ENCODE measurements at places on chromosomes 5 and 9. TPM values are rescaled to one million over a fixed set of nuclear protein-coding genes. Genes with fewer than 3 reads are reported as not detected.
A peak's percentile ranks its signal among the peaks of the same experiment; 100 is the strongest.

- no peak for DNase-seq
- no peaks in the 10 kb centered on the region for H3K4me1 ChIP-seq
- no peak overlapping the region for H3K27ac ChIP-seq
- H3K4me3 ChIP-seq: no peak overlapping the region
- no peaks in the 10 kb centered on the region for H3K27me3 ChIP-seq
- no peaks in the 10 kb centered on the region for H3K36me3 ChIP-seq
Observed at GRCh38 chr5:175724314-175725275, 66.7 kb downstream of the HRH2 start.

DNA sequence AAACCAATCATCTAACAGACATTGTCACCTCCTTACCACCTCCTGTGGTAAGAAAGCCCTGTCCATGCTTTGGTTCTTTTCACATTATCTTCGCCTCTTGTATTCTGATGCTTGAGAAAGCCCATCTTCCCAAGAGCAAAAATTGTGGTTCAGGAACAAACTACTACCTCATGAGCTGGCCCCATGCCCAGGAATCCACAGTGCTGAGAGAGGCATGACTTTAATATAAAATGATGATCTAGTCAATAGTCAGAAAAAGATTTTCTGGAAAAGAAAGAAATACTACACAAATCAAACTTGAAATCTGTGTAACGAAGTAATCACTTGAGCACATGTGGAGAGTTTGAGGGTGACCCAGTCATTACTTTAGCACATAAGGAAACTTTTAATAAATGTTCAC lies 94.7 kb downstream of the FGF10 start:
- H3K4me1 ChIP-seq: no peaks in the 10 kb centered on the region
- no peaks in the 10 kb centered on the region for H3K36me3 ChIP-seq
- no peak overlapping the region for H3K27ac ChIP-seq
- no peak for DNase-seq
- H3K4me3 ChIP-seq: no peak overlapping the region

- H3K27ac ChIP-seq: no peak overlapping the region
- no peaks in the 10 kb centered on the region for H3K4me1 ChIP-seq
- DNase-seq: no peak
Observed at GRCh38 chr9:128149951-128150593, 819 bp downstream of the LCN2 start.

GRCh38 chr9:138104251-138105122 lies 226.9 kb downstream of the CACNA1B start:
- peaks cover 22% of the 10 kb centered on the region for H3K4me1 ChIP-seq
- DNase-seq: peak; percentile 53
- no peaks in the 10 kb centered on the region for H3K36me3 ChIP-seq
- H3K27ac ChIP-seq: no peak overlapping the region

DNA sequence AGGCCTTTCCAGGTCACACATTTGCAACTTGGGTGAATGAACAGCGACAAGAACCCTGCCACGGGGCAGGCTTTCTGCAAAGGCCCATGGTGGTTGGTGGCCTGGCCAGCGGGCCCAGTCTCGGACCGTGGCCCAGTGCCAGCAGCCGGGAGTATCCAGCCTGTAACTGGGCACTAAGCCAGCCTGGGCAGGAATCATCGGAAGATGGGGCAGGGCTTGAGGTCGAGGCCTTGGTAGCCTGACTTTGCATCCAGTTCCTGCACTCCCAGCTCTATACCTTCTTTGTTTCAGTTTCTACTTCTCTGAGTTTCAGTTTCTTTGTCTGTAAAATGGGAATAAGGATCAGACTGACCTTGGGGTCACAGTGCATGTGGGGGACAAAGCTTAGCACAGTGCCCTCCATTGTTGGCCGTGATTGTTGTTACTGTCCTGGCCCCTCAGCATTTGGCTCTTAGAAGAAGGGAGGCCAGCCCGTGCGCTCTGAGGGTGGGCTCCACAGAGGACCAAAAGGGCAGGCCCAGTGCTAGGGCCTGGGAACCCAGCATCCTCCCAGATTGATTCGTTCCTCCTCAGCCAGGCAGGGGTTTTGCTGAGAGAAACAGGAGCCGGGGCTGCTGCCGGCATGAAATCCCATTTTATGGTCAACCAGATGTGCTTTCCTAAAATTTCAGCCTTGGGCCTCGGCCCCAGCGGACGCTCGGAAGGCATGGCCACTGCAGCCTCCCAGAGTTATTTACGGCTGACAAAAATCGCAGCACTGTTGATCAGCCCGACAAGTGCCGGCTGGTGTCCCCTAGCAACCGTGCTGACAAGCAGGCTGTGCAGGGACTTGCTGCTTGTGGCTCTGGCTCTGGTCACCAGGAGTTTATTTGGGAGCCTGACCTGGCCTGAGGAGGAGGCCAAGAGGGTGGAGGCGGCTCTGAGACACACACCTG lies 43.6 kb downstream of the JADE2 start:
- peaks cover 10% of the 10 kb centered on the region for H3K4me1 ChIP-seq
- H3K27me3 ChIP-seq: no peaks in the 10 kb centered on the region
- H3K27ac ChIP-seq: no peak overlapping the region
- no peaks in the 10 kb centered on the region for H3K36me3 ChIP-seq
- no peak overlapping the region for H3K4me3 ChIP-seq

GRCh38 chr9:129359916-129360536 lies 182.0 kb upstream of the IER5L start:
- no peak for DNase-seq
- H3K36me3 ChIP-seq: no peaks in the 10 kb centered on the region
- H3K27ac ChIP-seq: no peak overlapping the region
- H3K4me1 ChIP-seq: peaks cover 6% of the 10 kb centered on the region
- H3K4me3 ChIP-seq: no peak overlapping the region

GRCh38 chr9:123422635-123423310 lies 66.8 kb downstream of the CRB2 start:
- H3K4me3 ChIP-seq: no peak overlapping the region
- peaks cover 46% of the 10 kb centered on the region for H3K4me1 ChIP-seq
- H3K27ac ChIP-seq: no peak overlapping the region
- no peaks in the 10 kb centered on the region for H3K27me3 ChIP-seq

DNA sequence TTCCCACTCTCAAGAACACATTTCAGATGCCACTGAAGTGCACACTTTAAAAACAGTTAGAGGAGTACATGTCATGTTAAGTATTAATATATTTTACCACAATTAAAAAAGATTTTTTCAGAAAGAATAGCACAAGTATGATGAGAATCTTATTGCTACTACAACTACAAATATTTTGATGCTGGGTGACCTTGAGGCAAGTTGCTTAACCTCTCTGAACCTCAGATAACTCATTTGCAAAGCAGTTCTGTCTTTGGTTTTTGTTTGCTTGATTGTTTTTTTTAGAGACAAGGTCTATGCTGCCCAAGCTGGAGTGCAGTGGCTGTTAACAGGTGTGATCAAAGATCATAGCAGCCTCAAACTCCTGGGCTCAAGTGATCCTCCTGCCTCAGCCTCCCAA lies 13.7 kb upstream of the EBF1 start:
- no peaks in the 10 kb centered on the region for H3K36me3 ChIP-seq
- DNase-seq: no peak
- H3K4me3 ChIP-seq: no peak overlapping the region
- H3K27me3 ChIP-seq: peaks cover 39% of the 10 kb centered on the region

DNA sequence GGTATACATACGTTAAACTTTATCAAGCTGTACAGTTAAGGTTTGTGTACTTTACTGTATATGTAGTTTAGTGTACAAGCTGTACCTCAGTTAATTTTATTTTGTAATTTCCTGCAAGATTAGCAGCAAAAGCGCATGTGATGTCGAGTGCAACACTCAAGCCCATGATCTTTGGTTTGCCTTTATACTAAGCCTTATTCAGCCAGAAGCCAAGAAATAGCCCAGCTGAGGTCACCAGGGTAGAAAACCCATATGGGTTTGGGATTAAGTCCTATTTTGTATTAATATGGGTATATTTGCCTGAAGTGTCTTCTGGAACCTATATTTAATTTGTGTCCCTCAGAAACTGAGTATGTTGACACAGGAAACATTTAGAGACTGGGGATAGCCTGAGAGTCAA lies 59.3 kb downstream of the ZFAND5 start:
- no peak overlapping the region for H3K4me3 ChIP-seq
- no peaks in the 10 kb centered on the region for H3K27me3 ChIP-seq
- H3K36me3 ChIP-seq: no peaks in the 10 kb centered on the region
- peaks cover 4% of the 10 kb centered on the region for H3K4me1 ChIP-seq
- H3K27ac ChIP-seq: no peak overlapping the region

DNA sequence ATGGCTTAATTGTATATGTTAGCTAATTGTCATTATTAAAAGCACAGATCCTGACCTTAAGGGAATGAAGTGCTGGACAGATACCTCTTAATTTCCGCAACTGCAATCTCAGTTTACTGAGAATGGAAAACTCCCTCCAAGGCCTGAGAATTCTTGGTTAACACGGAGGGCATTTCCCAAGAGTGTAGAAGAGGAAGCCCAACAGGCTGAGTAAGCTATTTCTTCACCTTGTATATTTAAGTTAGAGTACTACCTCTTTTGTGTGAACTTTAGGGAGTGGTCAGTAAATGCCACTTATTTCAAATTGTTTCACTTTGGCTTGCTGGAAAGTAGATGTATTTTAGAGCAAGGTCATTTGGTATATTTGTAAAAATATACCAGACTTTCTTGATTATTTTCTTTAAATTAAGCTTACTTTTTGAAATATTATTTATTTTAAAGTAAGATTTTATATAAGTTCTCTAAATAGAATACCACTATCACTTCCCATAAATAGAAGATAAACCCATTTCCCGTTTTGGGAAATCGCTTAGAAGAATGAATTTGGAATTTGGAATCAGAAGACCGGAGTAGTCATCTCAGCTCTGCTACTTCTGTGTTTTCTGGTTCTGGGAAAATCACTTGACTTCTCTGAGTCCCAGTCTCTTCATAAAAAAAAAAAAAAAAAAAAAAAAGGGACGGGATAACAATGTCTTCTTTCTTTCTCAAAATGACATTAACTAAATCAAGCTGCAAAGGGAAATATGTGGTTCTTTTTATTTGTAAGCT lies 26.0 kb upstream of the C9orf72 start:
- DNase-seq: no peak
- H3K27me3 ChIP-seq: no peaks in the 10 kb centered on the region
- H3K36me3 ChIP-seq: no peaks in the 10 kb centered on the region
- no peak overlapping the region for H3K4me3 ChIP-seq
- peaks cover 8% of the 10 kb centered on the region for H3K4me1 ChIP-seq

GRCh38 chr5:122220511-122220910 lies 91.2 kb downstream of the ZNF474 start:
- H3K4me3 ChIP-seq: no peak overlapping the region
- H3K27ac ChIP-seq: no peak overlapping the region
- H3K4me1 ChIP-seq: no peaks in the 10 kb centered on the region
- no peaks in the 10 kb centered on the region for H3K36me3 ChIP-seq
- DNase-seq: no peak
- H3K27me3 ChIP-seq: no peaks in the 10 kb centered on the region

DNA sequence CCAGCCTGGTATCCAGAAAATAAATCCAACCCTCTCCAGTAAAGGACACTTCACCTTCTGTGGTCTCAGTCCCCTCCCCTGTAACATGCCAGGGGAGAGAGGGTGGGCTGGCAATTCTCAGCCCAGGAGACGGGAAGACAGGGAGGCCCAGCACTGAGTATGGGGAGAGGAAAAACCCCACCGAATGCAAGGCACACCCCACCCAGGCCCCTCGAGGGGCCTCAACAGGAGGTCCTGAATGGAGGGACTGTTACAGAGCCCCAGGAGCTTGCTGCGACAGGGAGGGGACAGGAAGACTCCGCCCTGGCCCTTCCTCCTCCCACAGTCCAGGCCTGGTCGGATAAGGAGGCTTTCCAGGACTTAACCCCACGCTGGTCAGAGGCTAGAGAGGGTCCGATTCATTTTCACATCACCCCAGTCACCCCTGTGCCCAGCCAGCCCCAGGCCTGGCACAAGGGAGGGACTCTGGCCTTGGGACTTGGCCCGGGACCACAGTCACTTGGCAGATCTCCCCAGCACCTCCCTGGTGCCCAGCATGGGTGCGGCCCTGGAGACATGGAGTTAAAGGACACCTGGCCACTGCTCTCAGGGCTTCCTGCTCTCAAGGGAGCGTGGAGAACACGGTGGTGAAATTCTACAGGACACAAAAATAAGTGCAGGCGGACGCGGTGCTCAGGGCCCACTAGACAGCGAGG lies 44.9 kb upstream of the STXBP1 start:
- H3K4me1 ChIP-seq: peaks cover 26% of the 10 kb centered on the region
- DNase-seq: peak; percentile 52
- peaks cover 7% of the 10 kb centered on the region for H3K27me3 ChIP-seq
- H3K27ac ChIP-seq: no peak overlapping the region
- H3K36me3 ChIP-seq: no peaks in the 10 kb centered on the region

DNA sequence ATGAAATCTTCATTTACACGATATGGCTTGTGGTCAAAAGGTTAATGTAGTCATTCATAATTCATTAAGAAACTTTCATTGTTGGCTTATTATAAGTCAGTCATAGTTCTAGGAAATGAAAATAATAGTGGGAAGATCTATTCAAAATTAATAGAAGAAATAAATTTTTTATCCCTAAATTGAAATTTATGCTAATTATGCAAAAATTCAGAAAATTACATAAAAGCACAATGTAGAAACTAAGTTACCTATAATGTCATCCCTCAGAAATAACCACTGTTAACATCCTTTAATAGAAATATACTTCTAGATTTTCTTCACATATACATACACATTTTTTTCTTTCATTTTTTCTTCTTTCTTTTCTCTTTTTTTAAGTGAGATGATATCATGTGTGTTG lies 15.9 kb upstream of the JAK2 start:
- H3K4me1 ChIP-seq: peaks cover 10% of the 10 kb centered on the region
- no peak overlapping the region for H3K4me3 ChIP-seq

DNA sequence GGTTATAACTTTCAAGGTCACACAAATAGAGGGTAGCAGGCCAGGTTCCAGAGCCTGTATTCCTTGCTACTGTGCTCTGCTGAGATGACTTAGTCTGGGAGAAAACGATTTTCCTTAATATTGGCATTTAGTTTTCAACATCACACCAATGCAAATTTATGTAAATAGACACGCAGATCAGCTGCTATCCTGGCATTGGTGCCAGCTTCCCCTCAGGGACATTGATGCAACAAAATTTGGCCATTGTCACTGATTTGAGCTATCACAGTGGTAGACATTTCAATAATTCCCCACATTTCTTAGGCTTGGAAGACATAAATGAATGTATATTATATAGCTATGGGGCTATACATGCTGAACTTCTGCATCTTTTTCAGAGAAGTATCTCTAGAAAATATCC lies 71.6 kb upstream of the ASTN2 start:
- no peak overlapping the region for H3K27ac ChIP-seq
- no peaks in the 10 kb centered on the region for H3K27me3 ChIP-seq
- no peaks in the 10 kb centered on the region for H3K4me1 ChIP-seq
- no peak for DNase-seq
- no peaks in the 10 kb centered on the region for H3K36me3 ChIP-seq

- no peak overlapping the region for H3K27ac ChIP-seq
- no peaks in the 10 kb centered on the region for H3K27me3 ChIP-seq
- DNase-seq: no peak
- H3K36me3 ChIP-seq: peaks cover 31% of the 10 kb centered on the region
Observed at GRCh38 chr5:149745-150485, 41.4 kb upstream of the LRRC14B start.

- DNase-seq: peak; percentile 40
- no peaks in the 10 kb centered on the region for H3K27me3 ChIP-seq
- no peaks in the 10 kb centered on the region for H3K36me3 ChIP-seq
Observed at GRCh38 chr5:59317023-59317773, 576.3 kb downstream of the PDE4D start.

GRCh38 chr5:65066387-65067146 lies 297.8 kb downstream of the CWC27 start:
- H3K27me3 ChIP-seq: no peaks in the 10 kb centered on the region
- peak; percentile 24 for DNase-seq
- no peak overlapping the region for H3K27ac ChIP-seq
- H3K4me1 ChIP-seq: peaks cover 23% of the 10 kb centered on the region
- no peak overlapping the region for H3K4me3 ChIP-seq

The HSPB3 gene
- total RNA-seq: not detected

The OR13C3 gene
- not detected for total RNA-seq

The PHF19 gene
- 45.1 TPM for total RNA-seq

The KCNN2 gene
- 5.2 TPM for total RNA-seq

The CCDC69 gene
- total RNA-seq: 0.03 TPM

The ROR2 gene
- total RNA-seq: 20.1 TPM

The SV2C gene
- total RNA-seq: 0.06 TPM

The SAPCD2 gene
- 5.7 TPM for total RNA-seq
